CD4-positive, alpha-beta T cell treated with Interferon alpha-2 for 1 hour (primary cell): ENCODE measurements at places on chromosomes 1 and 21.

DNA sequence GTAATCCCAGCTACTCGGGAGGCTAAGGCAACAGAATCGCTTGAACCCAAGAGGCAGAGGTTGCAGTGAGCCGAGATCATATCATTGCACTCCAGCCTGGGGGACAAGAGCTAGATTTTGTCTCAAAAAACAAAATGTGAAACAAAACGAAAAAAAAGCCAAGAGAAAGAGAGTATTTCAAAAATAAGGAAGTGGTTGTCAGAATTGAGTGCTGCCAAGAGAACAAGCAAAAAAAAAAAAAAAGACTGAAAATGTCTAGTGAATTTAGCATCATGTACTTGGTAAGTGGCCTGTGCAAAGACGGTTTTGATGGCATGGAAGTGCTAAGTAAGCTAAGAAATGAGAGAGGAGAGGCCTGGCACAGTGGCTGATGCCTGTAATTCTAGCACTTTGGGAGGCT, 14.3 kb downstream of the KPNA6 start:
- DNase-seq, result no peak

- DNase-seq, result no peak
These were observed 51.5 kb downstream of the CAPN2 start for GRCh38 chr1:223763881-223764280.

DNA sequence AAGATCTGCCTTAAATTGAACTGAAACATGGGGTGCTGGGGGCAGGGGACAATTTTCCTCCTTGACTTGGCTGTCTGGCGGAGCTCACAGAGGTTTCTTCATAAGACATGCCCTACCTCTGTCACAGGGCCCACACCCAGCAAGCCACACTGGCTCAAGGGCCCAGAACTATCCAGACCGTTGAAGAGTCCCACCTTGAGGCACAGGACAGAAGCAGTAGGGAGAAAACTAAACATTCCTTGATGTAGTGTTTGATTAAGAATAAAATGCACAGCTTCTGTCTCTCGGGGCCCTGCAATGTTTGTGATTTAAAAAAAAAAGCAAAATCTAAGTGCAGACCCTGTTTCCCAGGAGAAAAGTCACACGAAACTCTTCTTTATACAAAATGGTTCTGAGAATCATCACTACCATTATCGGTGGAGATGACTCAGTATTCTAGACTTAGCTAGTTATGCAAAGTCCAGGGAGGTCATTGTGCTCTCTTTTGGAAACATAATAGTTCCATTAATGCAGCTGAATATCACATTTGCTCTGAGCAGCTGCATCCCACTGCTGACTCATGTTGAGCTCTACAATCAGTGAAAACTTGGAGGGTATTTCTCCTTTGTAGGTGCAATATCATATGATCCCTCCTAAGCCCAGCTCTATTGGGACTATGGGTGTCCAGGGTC, 53.6 kb upstream of the DIRAS3 start:
- DNase-seq, result no peak

- DNase-seq, result no peak
These were observed 9.2 kb upstream of the ERG start for GRCh38 chr21:38507374-38507942.

DNA sequence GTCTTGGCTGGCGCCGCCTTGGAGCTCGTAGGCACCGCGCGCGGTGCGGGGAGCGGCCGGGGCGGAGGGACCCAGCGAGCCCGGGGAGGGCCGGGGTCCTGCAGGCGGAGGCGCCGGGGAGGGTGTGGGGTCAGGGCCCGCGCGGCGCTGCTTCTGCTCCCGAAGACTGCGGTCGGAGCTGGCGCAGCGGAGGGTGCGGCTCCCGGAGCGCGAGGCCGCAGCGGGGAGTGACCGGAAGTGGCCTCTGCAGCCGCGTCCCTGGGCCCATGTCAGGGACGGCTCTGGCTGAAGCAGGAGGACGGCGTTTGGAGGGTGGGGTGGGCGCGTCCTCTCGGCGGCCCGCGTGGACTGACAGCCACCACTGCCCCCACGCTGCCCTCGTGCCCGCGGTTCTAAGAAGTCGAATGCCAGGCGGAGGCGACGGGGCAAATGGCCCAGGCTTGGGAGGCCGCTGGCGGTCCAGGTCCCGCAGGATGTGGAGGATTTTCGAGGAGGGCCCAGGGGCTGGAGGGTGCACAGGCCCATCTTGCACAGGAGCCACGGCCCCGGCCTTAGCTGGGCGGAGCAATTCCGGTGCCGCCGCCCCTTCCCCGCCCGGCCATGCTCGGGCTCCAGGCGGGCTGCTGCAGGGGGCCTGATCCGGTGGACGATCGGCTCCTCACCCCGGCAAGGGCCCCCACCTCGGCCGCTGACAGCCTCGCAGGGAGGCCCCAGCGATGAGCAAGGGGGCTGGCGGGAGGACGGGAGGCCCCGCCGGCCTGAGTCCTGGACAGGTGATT, 7.7 kb upstream of the ZNF669 start:
- no peak for DNase-seq

DNA sequence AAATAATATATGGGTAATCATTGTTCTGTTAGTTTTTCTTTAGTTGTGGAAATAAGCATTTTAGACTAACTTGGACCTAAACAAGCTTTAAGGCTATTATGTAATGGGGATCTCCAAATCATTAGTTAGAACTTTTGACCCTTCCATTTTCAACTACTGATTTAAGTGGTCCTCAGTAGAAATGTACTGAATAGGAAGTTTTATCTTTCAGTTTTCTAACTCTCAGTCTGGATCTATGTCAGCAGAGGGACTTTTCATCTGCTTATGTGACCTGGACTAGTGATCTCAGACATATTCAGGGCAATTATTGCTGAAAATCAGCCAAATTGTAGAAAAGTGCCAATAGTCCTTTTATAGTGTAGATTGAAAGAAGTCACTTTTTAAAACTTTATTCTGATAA, 56.0 kb downstream of the SASS6 start:
- DNase-seq, result no peak

DNA sequence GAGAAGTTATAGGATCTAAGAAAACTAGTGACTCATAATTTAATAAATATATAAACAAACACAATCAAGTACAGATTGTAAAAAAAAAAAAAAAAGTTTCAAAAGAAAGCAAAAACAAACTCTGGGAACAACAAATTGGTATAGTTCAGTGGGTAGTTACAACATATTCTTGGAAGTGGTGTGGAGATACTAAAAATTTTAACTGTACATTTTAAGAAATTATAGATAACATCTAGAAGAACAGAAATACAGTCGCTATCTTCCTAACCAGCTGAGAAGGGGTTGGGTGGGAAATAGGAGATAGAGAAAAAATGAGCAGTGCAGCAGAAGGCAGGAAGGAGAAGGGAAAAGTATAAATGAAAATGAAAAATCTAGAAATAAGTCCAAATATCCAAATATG, 70.5 kb downstream of the LRRC8C start:
- no peak for DNase-seq
